Activated CD4-positive, alpha-beta T cell treated with anti-CD3 and anti-CD28 coated beads, Interleukin-2, Interleukin-4, amounts not matched to agents 100 ng/mL and 50 ng/mL, durations not matched to agents 16 hours and 8 hours (primary cell): ENCODE measurements at places on chromosomes 3 and 15.

DNA sequence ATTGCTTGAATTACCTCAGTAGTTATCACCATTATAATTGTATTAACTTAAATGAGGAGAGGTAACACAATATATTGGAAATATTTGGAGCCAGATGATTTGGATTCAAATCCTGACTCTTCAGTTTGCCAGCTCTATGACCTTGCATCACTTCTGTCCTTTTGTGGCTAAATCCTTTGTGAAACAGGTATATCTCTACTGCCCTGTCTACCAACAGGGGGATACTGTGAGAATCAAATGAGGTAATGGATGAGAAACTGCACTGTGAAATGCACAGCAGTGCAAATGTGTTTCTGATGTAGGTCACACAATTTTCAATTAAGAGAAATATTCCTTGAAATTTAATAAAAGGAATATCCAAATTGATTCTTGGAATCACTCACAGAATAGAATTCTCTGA is 58.8 kb downstream of the CCDC54 start:
- no peak for DNase-seq

DNA sequence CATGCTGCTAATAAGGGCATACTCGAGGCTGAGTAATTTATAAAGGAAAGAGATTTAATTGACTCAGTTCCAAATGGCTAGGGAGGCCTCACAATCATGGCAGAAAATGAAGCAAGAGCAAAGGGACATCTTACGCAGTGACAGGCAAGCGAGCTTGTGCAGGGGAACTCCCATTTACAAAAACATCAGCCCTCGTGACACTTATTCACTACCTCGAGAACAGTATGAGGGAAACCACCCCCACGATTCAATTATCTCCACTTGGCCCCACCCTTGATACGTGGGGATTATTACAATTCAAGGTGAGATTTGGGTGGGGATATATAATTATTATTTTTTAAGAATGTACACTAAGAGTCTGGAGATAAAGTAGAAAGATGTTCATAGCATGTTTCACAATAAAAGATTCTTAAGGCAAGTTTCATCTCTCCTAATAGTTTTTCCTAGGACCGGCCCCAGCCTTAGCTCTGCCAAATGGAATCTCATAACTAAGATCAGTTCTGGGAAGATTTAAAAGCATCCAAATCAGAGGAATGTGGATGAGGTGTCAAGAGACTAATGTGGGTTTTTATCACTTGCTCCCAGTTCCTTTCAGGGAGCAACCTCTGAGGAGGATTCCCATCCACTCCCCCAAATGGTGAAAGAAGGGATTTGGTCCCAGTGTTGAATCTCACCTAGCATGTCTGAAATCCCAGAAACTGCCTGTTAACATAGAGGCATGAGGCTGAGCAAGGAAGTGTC is 221.0 kb downstream of the ZMAT3 start:
- no peak for DNase-seq

DNA sequence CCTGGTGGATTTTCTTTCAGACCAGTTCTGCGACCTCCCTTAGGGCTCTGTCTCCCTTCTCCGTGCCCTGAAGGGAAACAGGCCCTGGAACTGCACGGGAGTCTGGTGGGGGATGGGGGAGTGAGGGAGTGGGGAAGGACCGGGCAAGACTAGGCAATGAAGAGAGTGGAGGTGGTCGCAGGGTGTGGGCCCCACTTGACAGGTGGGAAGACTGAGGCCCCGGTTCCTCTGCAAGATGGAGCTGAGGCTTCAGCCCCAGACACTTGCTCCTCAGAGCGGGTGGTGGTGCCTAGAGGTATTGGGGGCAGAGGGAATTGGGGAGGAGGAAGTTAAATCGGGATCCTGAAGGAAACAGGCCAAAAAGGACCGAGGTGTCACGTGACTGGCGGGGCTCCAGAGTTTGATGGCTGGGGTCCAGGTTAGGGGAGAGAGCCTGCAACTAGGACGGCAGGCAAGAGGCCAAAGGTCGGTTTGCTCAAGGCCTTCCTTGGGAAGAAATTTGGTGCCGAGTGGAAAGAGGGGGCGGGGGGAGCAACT is 597 bp upstream of the CAMK1 start:
- DNase-seq = no peak

GRCh38 chr3:145936971-145937370 is 224.0 kb downstream of the PLOD2 start:
- no peak for DNase-seq

GRCh38 chr3:60053526-60054265 is 1003.9 kb upstream of the CFAP20DC start:
- DNase-seq = peak; percentile 59

GRCh38 chr3:46065294-46065705 is 38.0 kb upstream of the XCR1 start:
- peak; percentile 15 for DNase-seq

DNA sequence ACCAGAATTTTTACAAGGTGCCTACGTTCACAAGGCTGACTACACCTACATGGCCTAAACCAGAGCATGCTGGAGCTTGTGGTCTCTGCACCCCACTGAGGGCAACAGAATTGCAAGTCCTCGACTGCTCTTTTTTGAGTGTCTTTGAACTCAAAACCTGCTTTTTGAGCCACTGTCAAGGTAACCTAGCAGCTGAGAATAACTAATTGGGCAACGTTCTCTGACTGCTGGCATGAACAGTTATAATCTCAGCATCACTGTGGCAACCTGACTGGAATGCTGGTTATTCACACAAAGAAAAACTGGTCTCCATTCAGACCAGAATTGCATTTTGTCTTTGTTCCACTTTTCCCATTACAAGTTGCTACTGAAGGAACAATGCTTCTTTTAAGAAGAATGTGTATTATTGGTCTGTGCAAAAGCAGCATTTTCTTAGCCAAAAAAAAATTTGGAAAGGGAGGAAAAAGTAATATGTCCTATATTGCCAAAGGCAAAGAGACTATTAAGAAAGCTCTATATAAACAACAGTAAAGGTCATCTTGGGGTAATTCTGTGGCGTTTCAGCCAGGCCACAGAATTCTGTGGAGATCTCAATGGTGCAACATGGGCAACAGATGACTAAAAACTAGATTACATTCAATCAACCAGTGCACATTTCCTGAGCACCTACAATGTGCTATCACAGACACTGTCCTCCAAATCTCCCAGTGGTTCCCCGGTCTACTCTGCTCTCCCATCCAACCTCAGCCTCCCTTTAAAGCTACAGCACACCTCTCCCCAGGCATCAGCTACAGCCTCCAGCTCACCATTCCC is 76.8 kb downstream of the TNIK start:
- DNase-seq = no peak

- DNase-seq = no peak
Observed at GRCh38 chr3:171966533-171967136, 72.7 kb upstream of the FNDC3B start.

- peak; percentile 85 for DNase-seq
Observed at GRCh38 chr3:195909644-195910498, 1.5 kb upstream of the TNK2 start.

DNA sequence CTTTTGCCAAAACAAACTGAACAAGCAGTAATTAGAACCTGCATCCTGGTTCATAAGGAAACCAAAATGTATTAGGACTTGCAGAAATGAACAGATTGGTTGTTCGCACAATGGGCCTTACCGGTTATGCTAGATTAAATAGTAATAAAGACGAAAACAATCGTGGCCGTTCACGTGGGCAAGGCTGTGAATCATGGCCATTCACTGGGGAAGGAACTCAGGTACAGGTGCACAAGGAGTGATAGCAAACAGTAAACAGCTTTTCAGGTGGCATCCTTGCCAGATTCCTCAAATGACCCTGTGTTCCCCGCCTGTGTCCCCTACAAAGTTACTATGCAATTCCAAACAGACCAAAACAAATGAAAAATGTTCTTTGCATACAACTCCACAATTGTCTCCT is 8.2 kb downstream of the LRIG1 start:
- no peak for DNase-seq
